ENCODE measurements at places on chromosomes 11 and 22.

- no peak for DNase-seq
Measured at GRCh38 chr11:32172041-32172847, 81.4 kb downstream of the RCN1 start.

GRCh38 chr11:63560506-63561180 is 2.5 kb downstream of the PLAAT2 start:
- DNase-seq, result no peak

- DNase-seq, result no peak
Measured at GRCh38 chr22:22951035-22951434, 63.4 kb downstream of the IGLL5 start.

GRCh38 chr11:69114811-69115523 is 40.8 kb upstream of the SMIM38 start:
- no peak for DNase-seq

- DNase-seq, result no peak
Measured at GRCh38 chr22:46011627-46012181, 34.7 kb upstream of the WNT7B start.

DNA sequence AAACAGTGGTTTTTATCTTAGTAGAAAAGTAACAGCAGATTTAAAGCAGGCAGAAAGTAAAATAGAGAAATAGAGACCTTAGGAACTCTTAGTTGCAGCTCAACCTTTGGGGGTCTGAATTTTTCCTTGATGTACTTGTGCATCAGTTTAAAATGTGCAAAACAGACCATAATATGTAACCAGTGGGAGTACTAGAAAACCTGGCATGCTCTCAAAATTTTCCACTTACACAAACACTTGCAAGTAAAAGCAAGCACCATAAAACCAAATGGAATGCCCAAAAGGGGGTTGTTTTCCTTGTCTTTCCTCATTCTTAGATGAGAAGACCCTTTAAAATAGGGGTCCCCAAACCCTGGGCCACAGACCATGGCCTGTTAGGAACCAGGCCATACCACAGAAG is 12.9 kb upstream of the MRGPRE start:
- DNase-seq, result no peak

GRCh38 chr11:80846979-80847378 is 1406.1 kb upstream of the TENM4 start:
- no peak for DNase-seq

DNA sequence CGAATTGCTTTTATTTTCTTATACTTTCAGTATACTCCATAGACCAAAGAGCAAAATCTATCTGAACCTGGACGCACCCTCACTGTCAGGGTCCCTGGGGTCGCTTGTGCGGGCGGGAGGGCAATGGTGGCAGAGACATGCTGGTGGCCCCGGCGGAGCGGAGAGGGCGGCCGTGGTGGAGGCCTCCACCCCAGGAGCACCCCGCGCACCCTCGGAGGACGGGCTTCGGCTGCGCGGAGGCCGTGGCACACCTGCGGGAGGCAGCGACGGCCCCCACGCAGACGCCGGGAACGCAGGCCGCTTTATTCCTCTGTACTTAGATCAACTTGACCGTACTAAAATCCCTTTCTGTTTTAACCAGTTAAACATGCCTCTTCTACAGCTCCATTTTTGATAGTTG is 1077.4 kb downstream of the BRD1 start:
- no peak for DNase-seq

DNA sequence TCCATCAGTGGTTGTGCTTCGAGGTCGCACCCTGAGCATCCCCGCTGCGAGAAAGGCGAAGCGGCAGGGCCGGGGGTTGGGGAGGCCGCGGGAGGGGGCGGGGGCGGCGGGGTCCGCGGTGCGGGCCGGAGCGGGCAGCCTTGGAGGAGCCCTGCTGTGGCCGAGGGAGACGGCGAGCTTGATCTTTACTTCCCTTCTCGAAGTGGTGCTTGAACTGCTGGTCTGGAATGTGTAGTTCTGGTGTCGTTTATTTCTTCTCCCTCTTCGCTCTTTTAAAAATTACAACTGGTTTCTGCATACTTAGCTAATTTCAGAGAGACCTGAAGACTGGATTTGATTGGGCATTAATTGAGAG is 1.1 kb downstream of the APLP2 start:
- DNase-seq, result no peak

GRCh38 chr22:26830837-26831236 is 173.4 kb downstream of the MIAT start:
- no peak for DNase-seq

- DNase-seq, result no peak
Measured at GRCh38 chr22:43177479-43177878, 9.5 kb downstream of the TTLL12 start.

DNA sequence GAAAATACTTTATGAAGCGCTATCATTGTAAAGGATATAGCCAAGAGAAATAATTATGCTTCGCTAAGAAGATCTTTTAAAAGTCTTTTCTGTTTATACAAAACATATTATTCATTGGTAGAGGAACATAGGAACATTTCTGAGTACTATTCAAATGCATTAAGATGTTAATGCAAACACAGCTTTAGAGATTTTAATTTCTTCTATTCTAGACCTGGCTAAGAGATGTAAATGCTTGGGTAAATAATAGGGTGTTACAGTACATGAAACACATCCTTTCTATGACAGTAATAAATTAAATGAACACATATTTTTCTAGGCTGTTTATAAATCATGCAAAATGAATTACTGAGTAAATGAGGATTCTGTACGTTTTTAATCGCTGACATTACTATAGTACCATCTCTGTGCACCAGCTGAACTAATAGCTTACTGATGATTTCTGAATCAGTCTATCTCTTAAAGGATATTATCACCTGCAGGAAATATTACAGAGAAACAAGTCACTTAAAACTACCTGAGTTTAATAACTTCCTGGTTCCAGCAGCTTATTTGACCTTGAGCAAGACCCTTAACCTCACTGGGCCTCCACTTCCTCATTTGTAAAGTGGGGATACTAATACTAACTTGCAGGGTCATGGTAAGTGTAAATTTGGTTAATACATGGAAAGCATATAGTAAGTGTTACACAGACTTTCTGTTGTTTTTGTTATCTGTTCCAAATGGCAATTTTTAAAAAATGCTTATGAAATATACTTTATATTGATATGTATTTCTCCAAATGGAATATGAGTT is 344.9 kb downstream of the DYNC2H1 start:
- DNase-seq, result no peak

DNA sequence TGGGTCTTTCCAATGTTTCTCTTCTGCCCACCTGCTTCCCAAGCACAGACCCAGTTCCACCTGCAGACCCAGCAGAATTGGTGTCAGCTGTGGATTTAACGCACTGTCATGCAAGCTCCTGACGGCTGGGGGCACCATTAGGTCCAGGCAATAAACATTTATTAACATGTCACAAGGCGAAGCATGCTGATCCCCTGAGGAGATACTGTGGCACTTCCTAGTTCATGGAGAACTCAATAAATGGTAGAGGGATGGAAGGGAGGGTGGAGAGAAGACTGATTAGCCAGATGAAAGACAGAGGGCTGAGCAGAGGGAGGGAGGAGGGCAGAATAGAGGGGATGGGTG is 68.3 kb upstream of the TSPAN18 start:
- no peak for DNase-seq

GRCh38 chr11:69450064-69450856 is 31.2 kb upstream of the LINC01488 start:
- DNase-seq, result no peak

DNA sequence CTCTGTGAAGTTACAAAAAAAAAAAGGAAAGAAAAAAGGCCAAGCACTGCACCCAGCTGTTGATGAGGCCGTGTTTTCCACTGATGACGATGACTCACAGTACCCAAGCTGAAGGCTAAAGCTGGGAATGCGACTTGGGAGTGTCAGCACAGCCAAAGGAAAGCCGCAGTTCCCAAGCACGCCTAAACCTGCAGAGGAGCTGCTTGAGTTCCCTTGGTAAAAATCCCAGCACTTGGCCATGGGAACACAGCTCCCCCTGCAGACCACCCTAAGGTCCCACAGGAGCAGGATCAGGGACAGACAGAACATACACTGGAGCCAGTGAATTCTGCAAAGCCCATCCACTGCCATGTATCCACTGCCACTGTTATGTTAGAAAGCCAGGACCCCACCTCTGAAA is 39.9 kb downstream of the SERGEF start:
- no peak for DNase-seq

DNA sequence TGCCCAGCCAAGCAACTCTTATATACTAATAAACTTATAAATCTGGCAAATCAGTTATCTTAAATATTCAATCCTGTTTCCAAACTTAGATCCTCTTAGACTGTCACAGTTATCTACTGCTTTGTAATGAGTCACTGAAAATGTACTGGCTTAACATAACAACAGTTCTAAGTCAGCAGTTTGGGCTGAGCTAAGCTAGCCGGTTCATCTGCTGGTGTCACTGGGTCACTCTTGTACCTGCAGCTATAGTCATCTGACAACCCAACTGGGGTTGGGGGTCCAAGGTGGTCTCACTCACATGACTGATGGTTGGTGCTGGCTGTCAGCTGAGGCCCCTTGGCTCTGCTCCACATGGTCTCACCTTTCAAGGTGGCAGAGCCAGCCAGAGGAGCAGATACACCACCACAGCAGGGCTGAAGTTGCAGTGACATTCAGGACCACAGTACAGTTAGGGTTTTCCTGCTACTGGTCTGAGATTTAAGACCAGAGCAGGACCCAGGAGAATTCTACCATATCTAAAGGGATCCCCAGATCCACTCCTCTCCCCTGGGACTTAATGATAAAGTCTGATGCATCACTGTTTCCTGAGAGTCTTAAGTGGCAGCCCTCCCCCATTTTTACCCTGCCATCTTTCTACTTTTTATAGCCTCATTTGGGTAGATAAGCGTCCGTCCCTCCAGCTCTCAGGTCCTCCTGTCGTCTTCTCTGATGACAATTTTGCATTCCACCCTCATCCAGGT is 7.9 kb upstream of the MACROD1 start:
- DNase-seq, result no peak

DNA sequence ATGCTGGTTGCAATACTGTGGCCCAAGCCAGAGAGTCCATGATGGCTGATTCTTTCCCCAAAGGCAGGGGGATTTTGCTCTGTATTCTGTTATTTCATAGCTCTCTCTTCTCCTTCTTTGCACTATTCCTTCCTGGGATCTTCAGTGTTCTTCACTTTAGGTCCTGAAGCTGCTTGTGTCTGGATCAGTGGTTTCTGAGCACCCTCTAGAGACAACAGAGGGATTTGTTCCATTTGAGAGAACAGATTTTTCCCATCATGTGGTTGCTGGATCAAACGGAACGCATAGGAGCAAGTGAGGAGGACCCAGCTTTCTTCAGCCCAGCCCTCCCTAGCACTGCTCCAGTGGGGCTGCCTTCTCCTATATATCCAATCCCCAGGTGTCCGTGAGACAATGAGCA is 68.7 kb upstream of the SYN3 start:
- no peak for DNase-seq

- no peak for DNase-seq
Measured at GRCh38 chr11:68413591-68413999, 47.0 kb upstream of the PPP6R3 start.

GRCh38 chr11:66070604-66071380 is 720 bp downstream of the PACS1 start:
- DNase-seq, result no peak

DNA sequence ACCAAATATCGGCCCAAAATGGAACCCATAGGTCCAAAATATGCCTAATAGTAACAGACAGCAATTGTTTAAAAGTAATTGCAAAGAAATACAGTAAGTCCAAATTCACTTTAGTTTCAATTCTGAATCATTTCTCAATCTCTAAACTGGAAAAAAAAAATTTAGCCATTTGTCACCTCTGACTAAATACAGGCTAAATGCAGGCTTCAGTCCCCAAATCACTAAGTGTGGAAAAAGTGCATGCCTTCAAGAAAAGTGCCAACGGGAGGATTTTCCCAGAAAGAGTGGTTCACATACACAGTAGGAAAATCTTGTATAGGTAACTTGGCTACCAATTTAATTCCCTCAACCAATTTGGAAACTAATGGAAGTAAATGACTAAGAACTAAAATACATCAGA is 35.7 kb downstream of the SIK3 start:
- no peak for DNase-seq

DNA sequence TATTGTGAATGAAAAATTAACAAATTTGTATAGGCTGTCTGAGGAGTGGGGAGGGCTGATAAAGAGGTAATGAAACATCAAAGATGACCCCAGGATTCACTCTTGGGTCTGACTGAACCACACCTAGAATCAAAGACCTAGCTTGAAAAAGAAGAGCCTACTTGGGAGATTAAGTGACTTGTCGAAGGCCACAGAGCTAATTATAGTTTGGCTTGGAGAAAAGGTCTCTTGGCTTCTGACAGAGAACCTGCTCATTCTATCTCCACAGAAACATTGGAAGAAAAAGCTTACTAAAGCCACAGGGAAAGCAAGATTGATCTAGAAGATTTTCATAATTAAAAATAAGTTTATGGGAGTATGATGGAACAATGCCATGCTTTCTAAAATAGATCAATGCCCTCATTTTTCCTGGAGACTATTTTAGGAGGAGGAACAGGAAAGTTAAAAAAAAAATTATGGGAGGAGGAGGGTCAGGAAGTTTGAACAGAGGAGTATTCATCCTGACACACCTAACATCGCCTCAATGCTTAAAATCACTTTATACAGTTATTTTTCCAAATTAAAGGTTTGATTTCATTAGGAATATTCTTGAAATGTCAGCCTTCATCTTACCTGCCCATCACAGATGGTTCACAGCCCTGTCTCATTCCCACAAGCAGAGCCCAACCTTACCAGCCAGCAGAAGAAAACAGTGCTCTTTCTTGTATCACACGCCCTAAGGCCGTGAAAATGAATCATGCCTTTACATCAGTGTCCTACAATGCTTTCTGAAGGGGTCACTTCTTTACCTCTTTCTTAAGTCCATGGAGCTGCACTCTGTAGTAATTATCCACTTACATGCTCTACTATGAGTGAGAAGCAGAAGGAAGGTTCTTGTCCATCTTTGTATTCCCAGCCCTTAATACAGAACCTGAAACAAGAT is 231.1 kb upstream of the MPPED2 start:
- no peak for DNase-seq

DNA sequence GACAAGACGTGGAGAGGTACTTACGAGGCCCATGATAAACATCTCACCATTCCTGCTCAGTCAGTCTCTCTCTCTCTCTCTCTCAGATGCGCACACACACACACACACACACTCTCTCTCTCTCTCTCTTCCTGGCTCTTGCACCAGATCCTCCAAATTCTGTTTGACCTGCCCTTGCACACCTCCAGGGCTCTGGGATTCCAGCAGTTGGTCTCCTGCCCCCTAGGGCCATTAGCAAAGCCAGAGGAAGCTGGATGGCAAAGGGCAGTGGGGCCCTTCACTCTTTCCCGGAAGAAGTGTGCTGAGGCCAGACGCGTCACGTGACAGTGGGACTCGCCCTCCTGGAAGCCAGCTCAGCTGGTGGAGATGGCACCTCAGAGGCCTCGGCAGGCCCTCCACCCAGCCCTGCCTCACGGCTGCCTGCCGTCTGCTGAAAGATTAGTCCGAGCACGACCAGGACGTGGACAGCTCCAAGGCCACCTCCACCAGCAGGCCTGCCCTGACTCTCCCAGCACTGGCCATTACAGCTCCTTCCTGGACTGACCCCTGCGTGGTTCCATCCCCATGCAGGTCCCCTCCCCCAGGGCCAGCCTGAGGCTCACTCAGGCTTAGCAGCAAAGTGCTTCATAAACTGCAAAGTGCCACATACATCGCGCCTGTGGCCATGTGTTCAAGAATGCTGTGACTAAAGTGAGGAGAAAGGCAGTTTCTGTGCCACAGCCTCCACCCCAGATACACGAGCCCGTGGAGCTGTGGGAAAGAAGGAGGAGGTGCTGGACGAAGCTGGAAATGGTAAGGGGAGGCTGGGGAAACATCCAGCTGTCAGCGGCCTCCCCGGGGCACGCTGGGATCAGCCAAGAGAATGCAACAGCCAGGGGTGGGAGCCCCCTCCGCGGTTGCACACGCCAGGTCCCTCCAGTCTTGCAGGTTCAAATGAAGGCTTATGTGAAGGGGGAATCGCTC is 3.7 kb downstream of the PDGFB start:
- DNase-seq, result no peak
